NCI-H2171 treated with DMSO at 0.1 percent for 48 hours (cell line): ENCODE measurements at places on chromosomes 16 and 17.

DNA sequence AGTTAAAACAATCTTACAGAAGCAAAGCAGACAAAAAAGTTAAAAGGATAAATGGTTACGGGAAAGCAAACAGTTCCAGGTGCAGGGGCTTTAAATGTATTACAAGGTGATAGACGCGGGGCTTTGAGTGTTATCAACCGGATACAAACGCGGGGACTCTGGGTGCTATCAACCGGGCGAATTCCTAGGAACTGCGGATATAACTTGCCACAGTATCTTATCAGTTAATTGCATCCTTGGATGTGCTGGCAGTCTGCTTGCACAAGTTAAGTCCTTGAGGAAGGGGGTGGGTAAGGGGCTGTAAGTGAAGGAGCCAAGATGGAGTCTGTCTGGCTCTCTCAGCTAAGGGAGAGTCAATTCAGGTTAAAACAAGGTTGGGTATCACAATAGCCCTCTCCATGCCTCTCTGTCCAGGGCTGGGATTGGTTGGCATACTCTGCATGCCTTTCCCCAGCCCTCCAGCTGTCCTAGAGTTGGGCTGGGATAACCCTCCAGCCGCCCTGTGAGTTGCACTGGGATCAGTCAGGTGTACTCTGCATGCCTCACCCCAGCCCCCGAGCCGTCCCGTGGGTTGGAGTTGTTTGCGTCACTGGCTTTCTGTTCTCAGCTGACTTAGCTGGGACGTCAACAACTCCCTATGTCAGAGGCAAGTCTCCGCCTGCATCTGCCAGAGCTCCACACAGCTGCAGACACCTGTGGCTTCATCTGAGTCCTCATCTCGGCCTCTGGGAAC lies 40.9 kb downstream of the TMEM235 start:
- DNase-seq: peak; percentile 56

GRCh38 chr16:72991211-72991610 lies 56.7 kb downstream of the ZFHX3 start:
- DNase-seq: no peak

DNA sequence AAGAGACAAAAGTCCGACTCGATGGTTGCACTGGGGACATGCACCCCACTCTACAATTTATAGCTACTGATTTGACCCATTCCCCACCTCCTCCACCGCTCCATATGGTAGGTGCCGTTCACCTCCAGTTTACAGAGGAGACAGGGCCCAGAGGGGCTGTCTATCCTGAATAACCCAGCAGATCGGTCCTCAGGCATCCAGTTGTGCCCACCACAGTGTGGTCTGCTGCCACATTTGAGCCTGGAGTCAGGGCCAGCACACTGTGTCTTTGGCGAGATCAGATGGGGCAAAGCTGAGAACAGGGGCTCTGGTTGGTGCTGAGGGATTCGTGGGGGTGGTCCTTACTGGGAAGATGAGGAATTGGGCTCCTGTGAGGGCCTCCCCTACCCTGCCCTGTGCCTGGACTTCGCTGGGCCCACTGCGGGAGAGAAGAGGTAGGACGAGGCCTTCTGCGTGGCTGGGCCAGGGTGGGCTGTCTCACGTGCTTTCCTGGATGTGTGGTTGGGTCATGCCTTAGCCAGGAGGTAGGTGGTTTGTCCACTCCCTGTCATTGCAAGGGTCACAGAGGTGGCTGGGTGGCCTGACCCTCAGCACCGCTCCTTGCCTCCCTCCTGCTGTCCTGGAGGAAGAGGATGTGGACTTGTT lies 2.8 kb downstream of the ADCY7 start:
- no peak for DNase-seq

- peak; percentile 85 for DNase-seq
These were observed 77.8 kb upstream of the NOL11 start for GRCh38 chr17:67639979-67640378.

- no peak for DNase-seq
These were observed 9.6 kb downstream of the COTL1 start for GRCh38 chr16:84608282-84608681.

DNA sequence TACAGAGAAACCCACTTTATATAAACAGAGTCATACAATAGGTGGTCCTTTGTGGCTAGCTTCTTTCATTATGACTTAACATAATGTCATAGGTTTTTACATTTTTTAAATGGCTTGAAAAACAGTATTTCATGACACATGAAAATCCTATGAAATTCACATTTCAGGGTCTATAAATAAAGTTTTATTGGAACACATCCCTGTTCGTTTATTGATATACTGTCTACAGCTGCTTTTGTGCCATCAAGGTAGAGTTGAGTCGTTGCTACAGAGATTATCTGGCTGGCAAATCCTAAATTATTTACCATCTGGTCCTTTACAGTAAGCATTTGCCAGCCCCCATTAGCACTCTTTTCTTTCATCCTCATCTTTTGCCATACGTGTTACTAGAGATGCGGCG lies 2.3 kb downstream of the VPS4A start:
- peak; percentile 45 for DNase-seq

DNA sequence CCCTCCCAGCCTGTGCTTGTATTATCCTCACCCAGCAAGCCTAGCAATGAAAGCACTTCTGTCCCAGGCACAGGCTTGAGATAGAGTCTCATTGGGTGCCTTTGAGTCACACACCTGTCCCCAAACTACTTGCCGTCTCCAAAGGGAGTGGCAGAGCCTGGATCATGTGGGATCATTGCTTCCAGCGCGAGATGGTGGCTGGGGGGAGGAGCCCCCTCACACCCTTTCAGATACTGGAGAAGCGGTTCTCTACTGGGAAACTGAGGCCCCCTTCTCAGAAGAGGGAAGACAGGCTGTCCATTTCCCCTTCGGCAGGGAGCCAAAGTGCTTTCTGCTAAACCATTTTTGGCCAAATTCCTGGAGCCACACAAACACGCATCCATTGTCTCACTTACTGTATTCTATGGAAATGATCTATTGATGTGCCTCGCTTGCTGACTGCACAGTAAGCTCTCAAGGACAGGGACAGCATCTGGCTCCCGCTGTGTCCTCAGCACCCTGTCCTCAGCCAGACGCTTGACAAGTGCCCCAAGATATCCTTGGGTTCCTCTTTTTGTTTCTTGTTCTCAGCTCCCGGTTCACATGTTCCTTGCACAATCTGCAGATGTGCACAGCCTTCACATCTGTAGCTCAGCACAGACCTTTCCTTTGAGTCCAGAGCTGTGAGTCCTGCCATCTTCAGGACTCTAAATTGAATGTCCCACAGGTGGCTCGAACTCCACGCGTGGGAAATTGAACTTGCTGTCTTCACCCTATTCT lies 26.0 kb upstream of the DLX3 start:
- no peak for DNase-seq

DNA sequence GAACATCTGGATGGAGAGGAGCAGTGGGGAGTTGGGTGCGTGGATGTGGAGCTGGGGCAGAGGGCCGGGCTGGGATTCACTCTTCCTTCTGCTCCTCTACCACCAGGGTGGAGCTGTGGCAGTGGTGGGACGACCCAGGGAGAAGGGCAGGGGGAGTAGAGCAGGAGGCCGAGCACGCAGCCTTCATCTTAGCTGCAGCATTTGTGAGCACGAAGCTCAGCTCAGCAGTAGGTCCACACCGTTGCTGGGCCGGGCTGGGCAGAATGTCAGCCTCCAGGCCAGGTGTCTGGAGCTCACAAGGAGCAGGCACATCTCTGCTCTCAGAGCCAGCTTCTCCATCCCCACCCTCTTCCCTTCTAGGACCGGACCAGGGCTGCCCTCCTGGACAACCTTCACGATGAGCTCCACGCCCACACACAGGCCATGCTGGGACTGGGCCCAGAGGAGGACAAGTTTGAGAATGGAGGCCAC lies 55.7 kb downstream of the OR1D5 start:
- no peak for DNase-seq
